ENCODE measurements at places on chromosomes 12 and 14. TPM values are rescaled to one million over a fixed set of nuclear protein-coding genes. Genes with fewer than 3 reads are reported as not detected.

DNA sequence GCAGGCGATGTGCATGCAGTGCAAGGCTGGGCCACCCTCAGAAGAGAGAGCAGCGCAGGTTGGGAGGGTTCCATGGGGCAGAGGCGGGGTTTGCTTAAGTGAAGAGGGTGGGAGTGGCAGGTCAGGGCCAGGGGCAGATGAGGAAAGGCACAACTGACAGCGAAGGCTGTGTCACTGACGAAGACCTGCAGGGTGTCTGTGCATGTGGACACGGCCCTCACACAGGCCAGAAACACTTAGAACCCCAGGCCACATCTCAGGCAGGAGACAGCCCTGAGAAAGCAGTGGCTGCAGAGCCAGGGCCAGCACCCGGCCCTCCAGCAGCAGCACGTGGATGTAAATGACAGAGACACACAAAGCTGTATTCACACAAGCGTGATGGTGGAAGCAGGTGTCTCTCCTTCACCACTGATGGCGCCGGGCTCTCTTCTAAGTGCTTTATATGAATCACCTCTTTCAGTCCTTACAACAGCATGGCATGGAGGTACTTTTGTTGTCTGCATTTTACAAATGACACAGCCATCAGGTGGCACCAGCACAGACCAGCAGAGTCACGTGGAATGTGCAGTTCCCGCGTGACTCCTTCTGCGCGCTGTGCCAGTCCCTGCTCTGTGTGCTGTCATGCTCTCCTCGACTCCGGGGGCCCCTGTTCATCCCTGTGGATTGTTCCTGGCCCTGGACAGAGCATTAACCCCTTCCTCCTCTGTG lies 54.6 kb downstream of the TSPAN11 start:
- DNase-seq, result no peak

The KRT80 gene
- 33.0 TPM for total RNA-seq

- DNase-seq, result no peak
Measured at GRCh38 chr12:113880326-113880725, 85.8 kb downstream of the RBM19 start.

DNA sequence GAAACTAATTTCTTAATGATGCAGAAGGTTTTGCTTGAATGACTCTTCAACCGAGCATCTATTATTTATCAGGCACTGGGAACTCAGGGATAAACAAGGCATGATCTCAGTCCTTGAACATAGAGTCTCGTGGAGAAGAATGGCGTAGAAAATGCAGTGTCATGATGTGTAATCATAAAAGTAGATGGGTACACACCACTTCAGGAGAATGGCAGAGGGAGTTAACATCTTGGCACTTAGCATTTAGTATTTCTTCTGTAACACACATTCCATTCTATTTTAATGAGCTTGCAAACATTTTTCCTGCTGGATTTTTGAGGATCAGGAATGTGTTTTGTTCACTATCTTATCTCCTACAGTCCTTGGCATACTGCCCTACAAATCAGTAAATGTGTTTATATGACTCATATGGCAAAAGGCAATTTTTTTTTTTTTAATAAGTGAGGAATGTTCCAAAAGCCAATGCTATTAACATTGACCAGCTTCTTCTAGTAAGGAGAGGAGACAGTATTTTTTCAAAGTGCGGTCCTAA lies 3.8 kb downstream of the TXNRD1 start:
- DNase-seq, result peak; percentile 98

- no peak for DNase-seq
Measured at GRCh38 chr14:99721792-99722516, 37.9 kb downstream of the CYP46A1 start.

The PRB4 gene
- not detected for total RNA-seq

GRCh38 chr14:82403987-82404386 lies 870.3 kb upstream of the SEL1L start:
- DNase-seq, result no peak

The KRT5 gene
- not detected for total RNA-seq

- DNase-seq, result no peak
Measured at GRCh38 chr14:82720946-82721345, 1187.3 kb upstream of the SEL1L start.

GRCh38 chr12:107390414-107390813 lies 295.2 kb upstream of the PWP1 start:
- no peak for DNase-seq

The PTHLH gene
- 8.3 TPM for total RNA-seq

- no peak for DNase-seq
Measured at GRCh38 chr14:27371209-27371608, 773.4 kb upstream of the NOVA1 start.

The PWP1 gene
- 10.4 TPM for total RNA-seq

GRCh38 chr12:51759175-51759574 lies 89.3 kb downstream of the FIGNL2 start:
- no peak for DNase-seq

- no peak for DNase-seq
Measured at GRCh38 chr12:94326727-94327126, 132.9 kb downstream of the CEP83 start.

DNA sequence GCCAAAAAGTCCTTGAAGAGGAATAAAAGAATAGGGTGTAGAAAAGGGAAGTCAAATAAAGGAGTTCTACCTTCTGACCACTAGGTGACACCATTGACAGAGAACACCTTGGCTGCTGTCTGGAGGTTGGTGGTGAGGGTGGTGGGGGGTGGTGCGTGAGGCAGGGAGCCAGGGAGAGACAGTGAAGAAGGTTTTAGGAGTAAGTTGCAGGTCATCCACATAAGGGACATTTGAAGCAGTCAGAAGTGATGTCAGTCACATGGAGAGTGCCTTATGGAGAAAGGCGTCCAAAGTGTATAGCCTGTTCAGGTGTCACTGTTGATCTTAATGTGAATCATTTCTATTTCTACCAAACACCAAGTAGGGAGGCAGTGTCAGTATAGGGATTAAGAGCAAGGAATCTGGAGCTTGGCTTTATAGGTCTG lies 279.3 kb upstream of the DDHD1 start:
- peak; percentile 28 for DNase-seq

- no peak for DNase-seq
Measured at GRCh38 chr12:123483602-123484248, 25.8 kb downstream of the SNRNP35 start.

DNA sequence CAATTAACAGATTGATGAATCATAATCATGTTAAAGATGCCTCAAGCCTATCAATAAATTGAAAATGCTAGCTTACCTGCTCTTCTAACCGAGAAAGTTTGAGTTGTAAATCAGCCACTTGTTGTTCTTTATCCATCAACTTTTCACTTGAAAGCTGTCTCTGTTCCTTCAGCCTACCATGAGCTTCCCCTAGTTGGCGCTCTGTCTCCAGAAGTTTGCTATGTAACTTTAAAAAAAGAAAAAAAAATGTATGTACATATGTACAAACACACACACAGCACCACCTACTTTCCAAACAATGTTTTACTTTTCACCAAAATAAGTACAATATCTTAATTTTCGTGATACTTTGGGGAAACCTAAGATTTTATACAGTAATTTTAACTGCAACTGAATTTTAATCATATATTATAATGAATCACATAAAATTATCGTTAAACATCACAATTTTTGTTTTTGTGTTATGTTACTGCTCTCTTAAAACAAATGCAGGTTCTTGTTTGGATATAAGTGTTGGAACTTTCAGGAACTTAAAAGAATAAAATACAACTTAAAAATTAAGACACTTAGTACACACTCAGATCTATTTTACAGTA lies 101.2 kb downstream of the EEA1 start:
- peak; percentile 25 for DNase-seq

- peak; percentile 33 for DNase-seq
Measured at GRCh38 chr12:78229591-78230101, 399.0 kb downstream of the NAV3 start.

DNA sequence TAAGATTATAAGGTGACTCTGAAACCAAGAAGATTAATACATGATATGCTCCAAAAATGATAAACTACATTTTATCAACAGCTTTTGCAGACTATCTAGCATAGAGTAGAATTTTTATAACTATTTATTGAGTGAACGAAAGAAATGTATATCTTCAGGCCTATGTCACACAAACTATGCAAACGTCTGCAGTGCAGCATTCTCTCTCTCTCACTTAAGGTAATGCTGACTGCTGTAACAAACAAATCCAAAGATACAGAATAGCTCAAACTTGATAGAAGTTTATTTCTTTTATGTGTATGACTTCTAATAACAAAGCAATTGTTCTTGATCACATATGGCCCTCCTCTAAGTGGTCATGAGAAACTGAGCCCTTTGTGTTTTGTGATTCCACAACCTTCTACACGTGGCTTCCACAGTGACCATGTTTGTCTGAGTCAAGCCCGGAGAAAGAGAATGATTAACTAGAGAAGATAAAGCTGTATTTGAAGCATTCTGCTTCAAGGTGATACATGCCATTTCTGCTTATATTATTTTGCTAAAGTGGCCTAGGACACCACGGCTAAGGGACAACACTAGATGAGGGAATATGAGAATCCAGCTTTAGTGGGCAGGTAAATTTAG lies 1352.7 kb upstream of the TMEM132C start:
- peak; percentile 30 for DNase-seq

The AGAP2 gene
- total RNA-seq, result 0.46 TPM

DNA sequence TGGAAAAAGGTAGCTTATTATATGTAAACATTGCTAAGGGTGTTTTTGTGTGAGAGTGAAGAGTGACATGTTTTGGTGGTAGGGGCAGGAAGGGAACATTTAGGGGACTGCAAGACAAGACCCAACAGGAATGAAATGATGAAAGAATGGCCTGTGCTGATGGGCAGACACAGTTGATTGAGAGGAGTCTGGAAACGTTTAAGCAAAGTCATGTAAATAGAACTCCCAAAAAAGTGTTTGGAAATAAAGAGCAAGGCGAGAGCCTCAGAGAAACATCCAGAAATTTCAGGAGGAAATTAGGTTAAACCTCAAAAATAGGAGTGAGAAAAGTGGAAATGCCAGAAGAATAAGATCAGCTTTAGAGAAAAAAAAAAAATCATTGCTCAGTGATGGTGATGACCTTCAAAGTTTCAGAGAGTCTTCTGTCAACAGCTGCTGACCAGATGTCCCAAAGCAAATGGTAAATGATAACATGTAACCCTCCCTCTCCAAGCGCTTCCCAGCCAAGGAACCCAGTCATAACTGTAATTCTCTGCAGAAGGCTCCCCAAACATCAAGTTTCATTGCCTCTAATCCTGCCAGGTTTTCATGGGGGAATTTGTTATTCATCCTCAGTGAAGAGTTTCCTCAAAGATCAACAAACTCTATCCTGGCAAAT lies 223.2 kb upstream of the FAR2 start:
- no peak for DNase-seq

DNA sequence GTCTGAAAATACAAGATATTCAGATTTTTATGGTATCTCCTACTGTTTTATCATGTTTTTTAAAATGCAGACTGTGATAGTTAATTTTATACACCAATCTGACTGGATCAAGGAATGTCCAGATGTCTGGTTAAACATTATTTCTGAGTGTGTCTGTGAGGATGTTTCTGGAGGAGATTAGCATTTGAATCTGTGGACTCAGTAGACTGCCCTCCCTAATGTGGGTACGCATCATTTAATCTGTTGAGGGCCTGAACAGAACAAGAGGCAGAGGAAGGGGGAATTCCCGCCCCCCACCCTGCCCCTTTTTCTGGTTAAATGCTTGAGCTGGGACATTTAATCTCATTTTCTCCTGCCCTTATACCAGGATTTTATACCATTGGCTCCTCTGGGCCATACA lies 72.1 kb downstream of the AVPR1A start:
- DNase-seq, result peak; percentile 47

GRCh38 chr12:90355711-90356355 lies 599.1 kb downstream of the CCER1 start:
- no peak for DNase-seq

GRCh38 chr14:62364800-62365280 lies 602.6 kb downstream of the SNAPC1 start:
- no peak for DNase-seq

- no peak for DNase-seq
Measured at GRCh38 chr12:116074686-116075085, 202.8 kb downstream of the MED13L start.
